A549 treated with CpdA at 1 μM for 4 hours (cell line): ENCODE measurements at places on chromosomes 6 and 20. TPM values are rescaled to one million over a fixed set of nuclear protein-coding genes. Genes with fewer than 3 reads are reported as not detected.

The ZNF334 gene
- not detected in 5 replicates for total RNA-seq

The CCDC167 gene
- 42.1 to 54.4 TPM (median 46.6 TPM) in 5 replicates for total RNA-seq

The MRPS10 gene
- total RNA-seq, result 36.9 to 42.5 TPM (median 39.2 TPM) in 5 replicates

The CLIC5 gene
- not detected in 5 replicates for total RNA-seq

The C6orf52 gene
- 1.7 to 3.2 TPM (median 2.1 TPM) in 5 replicates for total RNA-seq

The SLC16A10 gene
- total RNA-seq, result 0.18 to 0.52 TPM (median 0.33 TPM) in 5 replicates

The PTGIS gene
- 0.02 TPM in 2 of 5 replicates, not detected in the others for total RNA-seq

The RSPO4 gene
- not detected in 5 replicates for total RNA-seq

The RHAG gene
- 0.03 to 0.07 TPM in 2 of 5 replicates, not detected in the others for total RNA-seq

The IL20RA gene
- total RNA-seq, result 0.03 to 0.09 TPM in 2 of 5 replicates, not detected in the others

The CYP24A1 gene
- total RNA-seq, result 292 to 579 TPM (median 522 TPM) in 5 replicates

The HLA-C gene
- total RNA-seq, result 43.3 to 57.6 TPM (median 52.8 TPM) in 5 replicates

The CALHM5 gene
- 0.05 to 0.08 TPM (median 0.06 TPM) in 5 replicates for total RNA-seq

The GSTA5 gene
- total RNA-seq, result not detected in 5 replicates

The UBE3D gene
- 4.1 to 5.0 TPM (median 4.2 TPM) in 5 replicates for total RNA-seq

The GABRR2 gene
- 0.09 to 0.20 TPM in 2 of 5 replicates, not detected in the others for total RNA-seq

The NINL gene
- total RNA-seq, result 13.0 to 17.6 TPM (median 13.6 TPM) in 5 replicates

The ZNF341 gene
- total RNA-seq, result 2.9 to 5.5 TPM (median 4.4 TPM) in 5 replicates

The POU5F1 gene
- 2.5 to 5.1 TPM (median 3.6 TPM) in 5 replicates for total RNA-seq

The PBOV1 gene
- total RNA-seq, result not detected in 5 replicates

The COL11A2 gene
- 0.76 to 1.2 TPM (median 0.82 TPM) in 5 replicates for total RNA-seq

The BFSP1 gene
- 4.2 to 5.0 TPM (median 4.6 TPM) in 5 replicates for total RNA-seq

The LTA gene
- 0.08 to 0.13 TPM (median 0.10 TPM) in 3 of 5 replicates, not detected in the others for total RNA-seq

The SLC2A10 gene
- not detected in 5 replicates for total RNA-seq

The ZC2HC1B gene
- not detected in 5 replicates for total RNA-seq

The CLPSL2 gene
- 1.0 to 1.4 TPM in 2 of 5 replicates, not detected in the others for total RNA-seq

The RCAN2 gene
- total RNA-seq, result not detected in 5 replicates

The SIRPA gene
- 27.1 to 33.9 TPM (median 30.8 TPM) in 5 replicates for total RNA-seq

The ADGRF4 gene
- 6.1 to 8.6 TPM (median 6.8 TPM) in 5 replicates for total RNA-seq

The ORC3 gene
- 16.8 to 20.7 TPM (median 17.4 TPM) in 5 replicates for total RNA-seq

The SLC17A1 gene
- total RNA-seq, result 0.05 TPM in 1 of 5 replicates, not detected in the others

The ATG5 gene
- total RNA-seq, result 23.0 to 24.9 TPM (median 24.5 TPM) in 5 replicates

The SLC22A16 gene
- not detected in 5 replicates for total RNA-seq

The GFOD1 gene
- 1.7 to 2.4 TPM (median 1.8 TPM) in 5 replicates for total RNA-seq

The PRELID3B gene
- 54.9 to 71.1 TPM (median 57.3 TPM) in 5 replicates for total RNA-seq

The ALDH5A1 gene
- 6.8 to 8.3 TPM (median 7.6 TPM) in 5 replicates for total RNA-seq

The C6orf132 gene
- 1.1 to 1.8 TPM (median 1.7 TPM) in 5 replicates for total RNA-seq

The PXDC1 gene
- total RNA-seq, result 13.4 to 16.9 TPM (median 15.2 TPM) in 5 replicates

The IBTK gene
- 34.0 to 49.7 TPM (median 40.8 TPM) in 5 replicates for total RNA-seq

The ADTRP gene
- total RNA-seq, result 0.51 to 0.78 TPM (median 0.56 TPM) in 5 replicates

The LRRN4 gene
- 0.02 TPM in 1 of 5 replicates, not detected in the others for total RNA-seq
